Adrenal gland (tissue), 19 donors: ENCODE measurements at places on chromosomes 11 and 22. TPM values are rescaled to one million over a fixed set of nuclear protein-coding genes. Genes with fewer than 3 reads are reported as not detected.

ACP2 gene
- 64.6 TPM for total RNA-seq

PLEKHA7 gene
- 3.4 TPM for total RNA-seq

KRTAP5-2 gene
- total RNA-seq, result not detected

RIC3 gene
- 11.0 TPM for total RNA-seq

MGAT3 gene
- total RNA-seq, result 1.3 TPM

LRP5 gene
- total RNA-seq, result 277 TPM

TBX1 gene
- 4.6 TPM for total RNA-seq

DNA sequence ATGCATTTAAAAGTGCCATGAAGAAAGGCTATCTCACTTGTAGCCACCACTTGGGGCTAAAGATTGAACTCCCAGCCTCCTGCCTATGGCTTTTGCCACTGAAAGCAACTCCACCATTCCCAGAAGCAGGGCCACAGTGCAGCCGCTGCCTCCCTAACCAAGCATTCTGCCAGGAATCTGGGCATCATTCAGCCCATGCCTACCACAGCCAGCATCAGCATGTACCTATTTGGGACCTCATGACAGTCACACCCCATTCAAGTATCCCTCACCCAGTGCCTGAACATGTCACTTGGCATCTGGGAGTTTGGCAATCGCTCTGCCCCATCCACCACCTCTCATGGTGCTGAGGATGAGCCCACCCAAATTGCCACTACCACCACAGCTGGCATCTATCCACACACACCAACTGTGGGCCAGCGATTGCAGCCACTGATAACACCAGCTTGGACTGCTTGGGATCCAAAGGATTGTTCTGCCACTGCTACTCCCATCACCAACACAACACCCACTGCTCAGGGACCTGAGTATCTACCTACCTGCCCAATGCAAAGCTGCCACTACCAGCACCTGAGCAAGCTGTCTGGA is 234.4 kb downstream of the GRM5 start:
- H3K4me1 ChIP-seq, result no peaks in the 10 kb centered on the region
- no peaks in the 10 kb centered on the region for H3K36me3 ChIP-seq
- H3K27me3 ChIP-seq, result no peaks in the 10 kb centered on the region
- H3K27ac ChIP-seq, result no peak overlapping the region

- H3K4me3 ChIP-seq, result no peak overlapping the region
- peaks cover 17% of the 10 kb centered on the region for H3K4me1 ChIP-seq
- H3K36me3 ChIP-seq, result no peaks in the 10 kb centered on the region
- no peak overlapping the region for H3K27ac ChIP-seq
- no peaks in the 10 kb centered on the region for H3K27me3 ChIP-seq
- DNase-seq, result no peak
These were observed 33.4 kb downstream of the FDX1 start for GRCh38 chr11:110463153-110463552.

DNA sequence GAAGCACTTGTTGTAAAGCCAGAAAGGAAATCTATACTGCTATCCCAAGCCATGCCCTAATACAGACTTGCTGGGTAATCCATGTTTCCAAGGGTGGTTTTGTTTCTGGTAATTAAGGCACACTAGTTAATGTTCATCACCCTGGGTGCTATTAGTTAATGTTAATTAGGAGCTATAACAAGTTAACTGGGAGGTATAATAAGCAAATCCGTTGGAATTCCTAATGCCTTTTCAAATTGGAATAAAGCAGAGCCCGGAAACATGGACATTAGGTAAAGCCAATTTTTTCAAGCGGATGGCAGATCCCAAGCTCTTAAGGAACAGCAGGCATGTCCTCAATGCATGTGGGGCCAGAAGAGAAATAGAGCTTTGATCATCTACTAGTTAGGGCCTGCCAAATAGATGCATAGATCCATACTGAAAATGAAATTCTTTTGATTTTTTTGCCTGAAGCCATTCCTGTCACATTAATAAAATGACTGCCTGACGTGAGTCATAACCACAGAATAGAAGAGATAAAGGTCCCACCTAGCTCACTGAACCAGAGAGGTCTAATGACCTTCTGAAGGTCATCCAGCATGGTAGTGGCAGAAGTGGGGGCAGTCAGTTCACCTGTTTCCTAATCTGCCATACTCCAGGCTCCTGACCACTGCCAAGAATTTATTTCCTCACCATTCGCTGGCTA is 28.5 kb upstream of the CCDC34 start:
- no peak overlapping the region for H3K4me3 ChIP-seq
- no peaks in the 10 kb centered on the region for H3K36me3 ChIP-seq

GRCh38 chr11:134260503-134260902 is 7.1 kb downstream of the ACAD8 start:
- H3K4me3 ChIP-seq, result no peak overlapping the region
- H3K4me1 ChIP-seq, result no peaks in the 10 kb centered on the region
- H3K36me3 ChIP-seq, result no peaks in the 10 kb centered on the region
- DNase-seq, result no peak
- H3K27me3 ChIP-seq, result no peaks in the 10 kb centered on the region

- peaks cover 14% of the 10 kb centered on the region for H3K27me3 ChIP-seq
- H3K27ac ChIP-seq, result no peak overlapping the region
- no peak for DNase-seq
- no peak overlapping the region for H3K4me3 ChIP-seq
These were observed 483.6 kb downstream of the MN1 start for GRCh38 chr22:27317971-27318428.

GRCh38 chr11:124612567-124613246 is 1.5 kb downstream of the PANX3 start:
- no peak overlapping the region for H3K27ac ChIP-seq
- no peak for DNase-seq
- peaks cover 16% of the 10 kb centered on the region for H3K27me3 ChIP-seq
- H3K36me3 ChIP-seq, result no peaks in the 10 kb centered on the region

- DNase-seq, result no peak
- H3K4me1 ChIP-seq, result no peaks in the 10 kb centered on the region
- no peaks in the 10 kb centered on the region for H3K36me3 ChIP-seq
- H3K27me3 ChIP-seq, result no peaks in the 10 kb centered on the region
- H3K27ac ChIP-seq, result no peak overlapping the region
These were observed 101.2 kb downstream of the NAT10 start for GRCh38 chr11:34206407-34207300.

- peak; percentile 89 for DNase-seq
- no peaks in the 10 kb centered on the region for H3K27me3 ChIP-seq
- H3K4me3 ChIP-seq, result no peak overlapping the region
- no peaks in the 10 kb centered on the region for H3K36me3 ChIP-seq
- peak overlapping the region; percentile 97 for H3K27ac ChIP-seq
- H3K4me1 ChIP-seq, result peaks cover 51% of the 10 kb centered on the region
These were observed 16.6 kb downstream of the KCNQ1 start for GRCh38 chr11:2461253-2461955.

DNA sequence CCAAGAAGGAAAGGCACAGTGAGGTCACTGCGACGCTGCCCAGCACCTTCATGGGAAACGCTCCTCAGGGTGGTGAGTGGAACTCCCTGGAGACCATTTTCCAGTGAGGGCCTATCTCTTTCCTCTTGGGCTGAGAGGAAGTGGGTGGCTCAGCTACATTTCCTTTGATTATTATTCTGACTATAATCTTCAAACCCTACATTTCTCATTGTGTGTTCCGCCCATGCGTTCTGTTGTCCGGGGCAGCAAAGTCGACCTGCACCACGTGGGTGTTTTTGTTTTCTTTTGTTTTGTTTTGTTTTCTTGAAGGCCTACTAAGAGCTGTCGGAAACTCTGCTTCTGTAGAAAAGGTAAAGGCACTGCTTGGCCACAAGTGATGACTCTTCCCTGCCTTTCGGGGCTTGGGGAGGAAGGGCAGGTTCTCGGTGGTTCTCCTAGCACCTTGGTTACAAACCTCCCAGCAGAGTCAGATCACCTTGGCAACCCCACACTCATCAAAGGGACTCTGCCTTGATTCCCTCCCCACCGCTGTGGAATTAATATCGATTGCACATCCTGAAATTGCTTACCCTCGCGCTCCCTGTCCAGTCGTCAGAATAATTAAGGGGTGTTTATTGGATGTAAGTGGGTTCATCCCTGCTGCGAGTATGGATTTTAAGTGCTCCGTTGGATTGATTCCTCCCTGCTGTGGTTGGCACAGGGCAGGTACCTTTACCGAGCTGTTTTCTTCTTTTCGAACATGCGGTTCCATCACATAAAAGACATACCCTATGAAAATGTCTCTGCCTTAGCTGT is 7.3 kb downstream of the PARVB start:
- peak overlapping the region; percentile 49 for H3K27ac ChIP-seq
- no peak overlapping the region for H3K4me3 ChIP-seq
- H3K4me1 ChIP-seq, result peaks cover 11% of the 10 kb centered on the region
- H3K27me3 ChIP-seq, result no peaks in the 10 kb centered on the region
- no peaks in the 10 kb centered on the region for H3K36me3 ChIP-seq
- no peak for DNase-seq
